ENCODE measurements at places on chromosomes 2 and 18.

DNA sequence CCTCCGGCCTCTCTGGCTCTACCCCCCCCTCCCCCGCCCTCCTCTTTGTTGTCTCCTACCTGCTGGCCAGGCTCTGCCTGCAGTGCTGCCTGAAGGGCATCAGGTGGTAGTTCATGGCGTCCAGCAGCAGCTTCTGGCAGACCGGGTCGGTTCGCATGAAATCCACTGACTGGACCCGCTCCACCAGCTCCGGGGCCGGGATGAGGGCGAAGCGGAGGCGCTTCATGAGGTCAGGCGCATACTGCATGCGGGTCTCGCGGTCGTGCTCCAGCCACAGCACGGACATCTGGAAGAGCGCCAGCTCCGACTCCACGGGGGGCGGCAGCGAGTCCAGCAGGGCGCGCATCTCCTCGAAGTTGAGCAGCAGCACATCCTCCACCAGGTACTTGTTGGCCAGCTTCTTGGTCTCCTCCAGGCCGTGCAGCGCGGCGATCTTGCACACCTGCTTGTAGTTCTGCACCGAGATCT is 3.2 kb downstream of the KLHL14 start:
- peak; percentile 93 for DNase-seq

DNA sequence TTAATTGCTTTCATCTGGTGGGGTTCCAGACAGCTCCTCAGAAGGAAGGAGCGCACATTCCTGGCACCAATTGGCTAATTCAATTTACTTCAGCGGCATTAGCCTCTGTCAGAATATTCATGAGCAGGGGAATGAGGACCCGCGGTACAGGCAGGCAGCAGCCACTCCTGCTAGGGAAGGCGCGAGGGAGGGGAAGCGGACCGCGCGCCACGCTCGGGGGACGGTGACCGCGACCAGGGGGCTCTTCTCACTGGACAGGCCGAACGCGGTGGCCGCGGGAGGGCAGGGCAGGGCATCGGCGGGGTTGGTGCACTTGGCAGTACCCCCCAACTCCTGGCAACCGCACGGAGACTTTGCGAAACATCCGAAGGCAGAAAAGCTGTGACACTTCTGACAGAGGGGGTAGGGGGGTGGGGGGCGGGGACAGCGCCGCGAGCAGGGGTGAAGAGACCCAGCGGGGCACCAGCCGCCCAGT is at the start of gene CDH20:
TSS of gene CDH20 (plus strand) at position 160 of the 475 bp plus-strand sequence.
- DNase-seq, result peak; percentile 81

DNA sequence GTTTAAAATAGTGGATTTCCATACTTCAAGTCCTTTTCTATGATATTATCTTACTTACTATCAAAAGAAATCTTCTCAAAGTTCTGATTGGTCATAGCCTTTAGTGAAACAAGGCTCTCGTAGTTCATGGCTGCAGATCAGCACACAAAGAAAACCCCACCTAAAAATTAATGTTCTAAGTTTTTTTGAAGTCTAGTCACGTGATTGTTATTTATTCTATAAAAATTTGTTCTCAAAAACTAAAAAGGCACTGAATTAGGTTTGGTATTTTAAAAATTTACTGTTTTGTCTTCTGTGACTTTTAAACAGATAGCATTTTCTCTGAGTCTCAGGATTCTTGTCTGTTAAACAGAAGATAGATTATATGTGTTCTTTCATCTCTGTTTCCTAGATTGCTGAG is 122.4 kb downstream of the KCNH7 start:
- no peak for DNase-seq

DNA sequence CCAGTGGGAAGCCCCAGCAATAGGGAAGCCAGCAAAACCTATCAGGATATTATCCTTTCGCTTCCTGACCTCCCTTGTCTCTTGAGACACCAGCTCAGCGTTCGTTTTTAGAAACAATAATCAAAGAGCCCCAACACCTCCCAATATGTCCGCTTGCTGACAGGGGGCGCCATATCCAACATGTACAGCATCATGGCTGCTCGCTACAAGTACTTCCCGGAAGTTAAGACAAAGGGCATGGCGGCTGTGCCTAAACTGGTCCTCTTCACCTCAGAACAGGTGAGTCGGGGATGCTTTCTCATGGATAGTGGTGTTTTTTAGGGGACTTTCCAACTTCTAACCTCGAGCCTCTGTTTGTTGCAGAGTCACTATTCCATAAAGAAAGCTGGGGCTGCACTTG is 28.7 kb downstream of the GAD1 start:
- DNase-seq, result peak; percentile 23

DNA sequence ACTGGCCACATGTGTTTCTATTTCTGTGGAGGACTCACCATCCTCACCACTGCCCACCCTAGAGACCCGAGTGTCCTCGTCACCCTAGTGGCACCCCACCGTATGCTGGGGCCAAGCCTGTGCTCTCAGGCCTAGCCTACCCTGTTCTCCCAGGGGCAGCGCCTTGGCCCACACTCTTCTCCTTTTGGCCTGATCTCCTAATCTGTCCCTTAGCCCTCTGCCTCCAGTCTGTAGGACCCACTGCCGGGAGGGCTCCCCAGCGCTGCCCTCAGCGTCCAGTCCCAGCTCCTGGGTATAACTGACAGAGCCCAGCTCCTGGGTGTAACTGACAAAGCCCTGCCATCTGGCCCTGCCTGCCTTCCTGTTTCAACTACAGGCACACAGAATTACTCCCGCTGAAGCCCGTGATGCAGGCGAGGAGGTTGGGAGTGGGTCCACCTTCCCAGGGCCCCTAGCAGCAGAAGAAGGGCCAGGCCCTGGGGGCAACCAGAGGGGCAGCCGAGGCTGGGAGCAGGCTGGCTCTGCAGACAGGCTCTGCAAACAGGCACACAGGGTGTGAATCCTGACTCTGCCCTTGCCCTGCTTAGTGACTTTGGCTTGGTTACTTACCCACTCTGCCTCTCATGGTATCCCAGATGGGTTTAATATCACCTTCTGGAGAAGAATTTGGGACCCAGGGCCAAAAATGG is 25.6 kb upstream of the PTMA start:
- DNase-seq, result no peak

- no peak for DNase-seq
These were observed 496.1 kb upstream of the RAB6C start for GRCh38 chr2:129483366-129483765.

DNA sequence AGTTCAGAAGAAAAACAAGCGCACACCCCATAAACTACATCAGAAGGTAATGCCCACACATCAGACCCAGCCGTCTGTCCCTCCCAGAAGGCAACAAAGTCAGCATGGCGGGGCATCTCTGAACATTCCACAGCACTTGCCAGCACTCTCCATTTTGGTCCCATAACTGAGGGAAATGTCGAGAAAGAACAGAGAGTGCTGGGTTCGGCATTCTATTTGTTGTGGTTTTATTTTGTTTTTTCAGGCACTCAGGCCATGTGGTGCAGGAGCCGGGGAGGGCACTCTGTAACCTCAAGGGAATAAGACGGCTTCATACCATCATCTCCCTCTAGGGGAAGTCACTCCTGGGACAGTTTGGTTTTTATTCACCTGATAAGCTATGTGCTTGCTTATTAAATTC is 156.0 kb downstream of the SEPTIN10 start:
- DNase-seq, result no peak

DNA sequence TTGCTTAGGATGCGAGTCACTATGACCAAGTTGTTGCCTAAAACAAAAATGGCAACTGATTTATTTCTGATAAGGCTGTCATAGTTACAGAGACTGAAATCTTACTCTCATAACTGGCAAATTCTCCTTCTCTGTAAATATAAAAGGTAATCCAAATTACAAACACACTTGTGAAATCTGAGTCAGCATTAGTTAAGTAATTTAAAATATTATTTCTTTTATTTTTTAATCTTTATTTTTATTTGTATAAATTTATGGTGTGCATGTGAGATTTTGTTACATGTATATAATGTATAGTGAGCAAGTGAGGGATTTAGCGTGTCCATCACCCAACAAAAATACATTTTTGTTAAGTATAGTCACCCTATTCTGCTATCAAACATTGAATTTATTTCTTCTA is 1342.8 kb upstream of the TMEFF2 start:
- no peak for DNase-seq

GRCh38 chr2:39124746-39125057 is 3.9 kb upstream of the SOS1 start:
- DNase-seq, result peak; percentile 65

GRCh38 chr2:71935262-71935848 is 212.3 kb downstream of the CYP26B1 start:
- no peak for DNase-seq

DNA sequence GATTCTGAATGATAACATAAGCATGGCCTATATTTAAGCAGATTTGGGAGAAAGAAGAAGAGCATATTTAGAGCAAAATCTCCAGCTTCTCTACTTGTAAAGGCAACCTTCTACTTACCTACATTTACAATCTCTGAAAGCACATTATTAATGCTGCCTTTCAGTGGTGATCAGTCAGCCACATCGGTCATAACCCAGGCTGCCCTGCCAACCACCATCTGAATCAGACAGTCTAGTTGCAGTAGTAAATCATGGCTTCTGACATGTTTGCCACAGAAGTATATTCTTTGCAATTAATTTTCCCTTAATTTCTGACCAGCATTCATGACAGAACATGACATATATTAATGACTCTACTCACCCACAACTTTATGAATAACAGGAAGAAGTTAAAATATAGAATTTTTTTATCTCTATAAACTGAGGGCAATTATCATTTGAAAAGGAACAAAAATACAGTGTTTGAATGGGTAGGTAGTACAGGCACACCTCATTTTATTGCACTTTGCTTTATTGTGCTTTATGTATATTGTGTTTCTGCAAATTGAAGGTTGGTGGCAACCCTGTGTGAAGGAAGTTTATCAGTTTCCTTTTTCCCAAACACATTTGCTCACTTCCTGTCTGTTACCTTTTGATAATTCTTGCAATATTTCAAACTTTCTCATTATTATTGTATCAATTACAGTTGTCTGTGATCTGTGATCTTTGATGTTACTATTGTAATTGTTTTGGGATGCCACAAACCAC is 531.6 kb upstream of the CHAC2 start:
- no peak for DNase-seq

DNA sequence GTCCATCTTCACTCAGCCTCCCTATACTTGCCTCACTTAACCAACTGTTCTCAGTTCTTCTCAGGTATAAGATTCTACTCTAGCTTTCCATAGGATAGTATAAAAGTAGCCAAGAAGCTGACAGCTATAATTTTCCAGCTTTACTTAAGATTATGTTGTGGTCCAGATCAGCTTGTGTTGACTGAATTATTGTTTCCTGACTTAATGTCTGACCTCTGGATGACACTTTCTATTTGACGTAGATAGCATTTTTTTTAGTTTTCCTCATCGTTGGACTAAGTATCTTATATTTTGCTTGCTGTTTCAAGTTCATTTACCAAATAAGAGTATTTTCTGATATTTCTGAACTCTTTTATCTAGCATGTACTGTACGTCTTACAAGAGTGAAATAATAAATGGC is 1272.5 kb upstream of the CDH2 start:
- no peak for DNase-seq

DNA sequence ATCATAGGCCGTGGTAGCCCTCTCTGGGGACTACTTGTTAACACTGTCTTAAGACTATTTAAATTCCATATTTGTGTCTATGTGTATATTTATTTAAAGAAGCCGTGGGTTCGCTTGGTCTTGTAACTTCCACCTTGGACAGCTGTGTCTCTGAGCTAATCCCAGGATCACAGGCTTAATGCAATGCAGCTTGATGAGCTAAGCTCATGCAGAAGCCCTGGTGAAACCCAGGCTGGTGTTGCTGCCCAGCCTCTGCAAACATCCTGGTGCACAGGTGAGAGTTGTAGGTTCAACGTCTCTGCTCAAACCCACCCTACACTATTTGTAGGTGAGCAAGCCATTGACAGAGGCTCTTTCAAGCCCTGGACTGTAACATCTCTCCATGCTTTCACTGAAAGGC is 211.8 kb downstream of the FAM210A start:
- no peak for DNase-seq

DNA sequence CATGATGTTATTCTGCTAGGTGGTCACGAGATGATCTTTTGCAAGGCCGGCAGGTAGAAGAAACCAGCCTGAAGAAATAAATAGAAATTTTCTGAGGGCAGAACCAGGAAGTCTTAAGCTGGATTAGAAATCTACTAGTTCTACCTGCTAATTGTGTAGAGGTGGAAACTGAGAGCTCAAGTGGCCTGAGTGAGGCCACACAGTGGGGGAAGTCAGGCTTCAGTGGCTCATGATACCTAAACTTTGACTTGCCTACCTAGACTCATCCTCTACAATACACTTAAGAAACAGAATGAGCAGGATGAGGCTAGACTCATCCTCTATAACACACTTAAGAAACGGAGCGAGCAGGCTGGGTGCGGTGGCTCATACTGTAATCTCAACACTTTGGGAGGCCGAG is 134.9 kb upstream of the NDUFV2 start:
- no peak for DNase-seq

DNA sequence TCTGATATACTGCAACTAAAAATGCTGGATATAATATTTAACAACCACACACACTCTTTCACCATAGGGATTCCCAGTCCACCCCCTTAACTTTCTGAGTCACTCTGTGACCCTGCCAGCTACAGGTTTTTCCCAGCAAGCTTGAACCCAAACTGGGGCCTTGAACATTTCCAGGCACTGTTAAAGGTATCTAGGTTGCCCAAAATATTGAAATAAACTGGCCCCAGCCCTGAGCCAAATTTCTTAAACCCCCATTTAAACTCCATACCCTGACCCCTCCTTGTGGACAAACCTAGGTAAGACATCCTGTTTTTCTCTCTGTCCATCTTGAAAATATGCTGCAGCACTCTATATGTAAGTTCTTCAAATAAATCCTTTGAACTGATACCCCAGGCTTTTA is 19.7 kb upstream of the DCTN1 start:
- no peak for DNase-seq

- no peak for DNase-seq
These were observed 3.2 kb downstream of the NOTO start for GRCh38 chr2:73205611-73206010.

DNA sequence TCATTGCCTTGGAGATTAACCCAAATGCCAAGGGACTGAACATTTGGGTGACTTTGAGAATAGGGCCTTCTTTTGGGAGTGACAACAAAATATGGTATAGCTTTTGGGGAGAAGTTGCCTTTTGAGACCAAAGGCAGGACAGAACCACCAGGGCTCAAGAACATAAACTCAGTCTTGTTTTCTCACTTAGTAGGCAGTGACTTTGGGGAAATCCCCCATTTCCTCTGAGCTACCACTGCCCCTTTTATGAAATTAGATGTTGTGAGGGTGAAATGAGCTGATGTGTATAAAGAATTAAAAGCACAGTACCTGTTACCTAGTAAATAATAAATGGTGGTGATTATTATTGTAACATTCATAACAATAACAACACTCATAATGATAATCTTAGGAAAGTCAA is 36.5 kb downstream of the GPD2 start:
- DNase-seq, result no peak

GRCh38 chr18:23578891-23579653 is 7.2 kb downstream of the NPC1 start:
- no peak for DNase-seq

DNA sequence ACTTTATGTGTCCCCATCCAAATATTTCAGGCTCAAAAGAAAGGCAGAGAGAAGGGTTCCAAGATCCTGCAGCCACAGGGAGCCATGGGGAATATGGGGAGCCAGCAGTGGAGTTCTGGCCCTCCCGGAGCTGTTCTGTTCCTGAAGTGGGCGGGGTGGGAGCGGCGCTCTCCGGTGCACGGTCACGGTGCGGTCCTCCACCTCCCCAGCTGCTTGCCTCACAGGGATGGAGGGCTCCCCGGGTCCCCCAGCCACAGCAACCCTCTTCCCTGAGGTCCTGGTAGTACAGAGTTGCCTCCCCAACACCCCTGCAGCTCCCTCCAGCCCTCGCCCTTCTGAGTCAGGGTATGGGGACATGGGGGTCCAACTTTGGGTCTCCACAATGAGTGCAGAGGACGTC is 26.2 kb upstream of the SNED1 start:
- DNase-seq, result no peak

GRCh38 chr18:77481541-77481940 is 231.9 kb downstream of the GALR1 start:
- DNase-seq, result no peak
